ENCODE measurements at places on chromosomes 5 and 9.

- DNase-seq: no peak
Measured at GRCh38 chr9:127967151-127967809, 13.5 kb downstream of the EEIG1 start.

DNA sequence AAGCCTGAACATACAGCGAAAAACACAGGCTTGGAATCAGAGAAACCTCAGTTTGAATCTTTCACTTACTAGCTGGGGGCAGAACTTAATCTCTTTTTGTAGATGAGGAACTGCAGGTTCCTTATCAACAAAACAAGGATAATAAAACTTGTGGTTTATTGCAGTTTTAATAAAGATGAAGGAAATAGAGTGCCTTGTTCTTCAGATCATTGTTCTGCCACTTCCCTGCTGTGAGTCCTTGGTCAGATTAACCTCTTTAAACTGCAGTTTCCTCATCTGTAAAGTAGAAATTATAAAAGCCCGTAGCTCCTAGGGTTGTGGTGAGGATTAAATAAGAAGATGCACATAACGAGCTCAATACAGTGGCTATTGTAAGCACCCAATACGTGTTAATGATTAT, 57.4 kb downstream of the FEM1C start:
- DNase-seq: no peak

DNA sequence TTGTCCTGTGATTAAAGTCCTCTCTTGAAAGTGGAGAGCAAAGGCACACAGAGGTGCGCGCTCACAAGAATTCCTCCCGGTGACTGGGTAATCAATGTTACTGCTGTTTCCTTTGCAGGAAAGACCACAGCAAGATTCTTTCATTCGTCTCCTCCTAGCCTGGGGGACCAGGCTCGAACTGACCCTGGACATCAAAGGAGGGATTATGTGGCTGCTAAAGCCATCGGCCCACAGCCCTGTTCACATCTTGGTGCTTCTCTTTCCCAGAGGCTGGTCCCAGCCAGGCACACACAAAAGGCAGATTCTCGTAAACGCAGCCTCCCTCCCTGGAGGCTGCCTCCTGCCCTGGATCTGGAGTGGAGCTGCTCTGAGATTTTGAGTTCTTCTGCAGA, 230.9 kb downstream of the FANCC start:
- DNase-seq: no peak

DNA sequence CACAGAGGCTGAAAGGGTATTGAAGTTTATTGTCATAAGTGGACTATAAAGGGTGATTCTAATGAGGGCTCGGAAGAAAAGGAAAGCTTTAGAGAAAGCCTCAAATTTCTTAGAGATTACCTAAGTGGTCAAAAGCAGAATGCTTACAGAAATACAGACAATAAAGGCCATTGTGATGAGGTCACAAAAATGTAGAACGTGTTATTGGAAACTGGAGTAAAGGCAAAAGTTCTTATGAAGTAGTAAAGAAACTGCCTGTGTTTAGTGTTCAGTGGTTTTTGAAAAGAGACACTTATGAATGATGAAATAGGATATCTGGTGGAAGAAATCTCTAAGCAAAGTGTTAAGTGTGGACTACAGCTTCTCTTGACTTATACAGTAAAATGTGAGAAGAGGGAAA, 726.9 kb downstream of the DNAH5 start:
- DNase-seq: no peak

DNA sequence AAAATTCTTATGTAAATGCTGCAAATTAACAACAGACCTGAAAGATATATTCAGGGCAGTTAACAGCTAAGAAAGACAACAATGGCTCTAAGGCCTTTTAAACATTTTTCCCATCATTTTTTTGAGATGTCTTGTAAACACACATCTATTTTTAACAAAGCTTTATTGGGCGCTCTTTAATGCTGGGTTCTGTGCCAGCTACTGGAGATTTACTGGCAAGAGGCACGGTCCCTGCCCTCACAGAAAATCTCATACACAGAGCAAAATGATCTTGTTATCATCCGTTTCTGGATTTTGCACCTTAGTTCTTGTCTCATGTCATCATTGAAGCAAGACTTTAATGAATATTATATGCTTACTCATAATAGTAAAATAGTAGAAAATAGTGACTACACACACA, 1022.3 kb upstream of the WWC1 start:
- no peak for DNase-seq

- no peak for DNase-seq
Measured at GRCh38 chr5:178531786-178532185, 58.4 kb downstream of the COL23A1 start.

DNA sequence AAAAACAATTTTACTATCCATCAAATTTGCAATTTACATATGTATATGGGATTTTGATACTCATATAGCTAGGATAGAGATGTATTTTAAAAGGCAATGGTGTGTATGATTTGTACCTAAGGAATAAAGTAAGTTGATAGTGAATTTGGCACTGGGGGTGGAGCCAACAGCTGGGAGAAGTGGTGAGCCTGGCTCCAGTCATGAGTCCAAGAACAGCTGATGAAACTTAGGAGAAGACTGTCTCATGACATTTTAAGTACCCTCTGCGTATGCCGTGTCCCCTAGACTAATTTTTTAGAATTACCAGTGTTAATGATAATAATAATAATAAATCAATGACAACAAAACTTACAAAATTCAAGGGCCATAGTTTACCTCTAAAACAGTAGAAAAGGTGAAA, 181.4 kb downstream of the ADCY2 start:
- no peak for DNase-seq

- DNase-seq: no peak
Measured at GRCh38 chr5:154970759-154971158, 29.9 kb downstream of the MRPL22 start.

- no peak for DNase-seq
Measured at GRCh38 chr5:91848453-91848852, 465.3 kb upstream of the ARRDC3 start.

DNA sequence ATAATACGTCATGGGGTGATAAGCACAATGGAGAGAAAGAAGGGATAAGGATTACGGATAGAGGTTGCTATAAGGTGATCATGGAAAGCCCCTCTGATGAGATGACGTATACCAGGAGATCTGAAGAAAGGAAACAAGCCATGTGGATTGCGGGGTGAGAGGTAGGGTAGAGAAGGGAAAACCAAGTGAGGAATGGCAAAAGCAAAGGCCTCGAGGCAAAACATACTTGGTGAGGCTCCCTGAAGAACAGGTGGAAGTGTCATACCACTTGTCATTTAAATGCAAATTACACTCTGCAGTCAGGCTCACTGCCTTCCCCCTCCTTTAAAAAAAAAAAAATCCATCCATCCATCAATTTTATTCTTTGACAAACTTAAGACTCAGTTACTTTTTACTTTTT, 420.8 kb downstream of the RAB3C start:
- DNase-seq: no peak

DNA sequence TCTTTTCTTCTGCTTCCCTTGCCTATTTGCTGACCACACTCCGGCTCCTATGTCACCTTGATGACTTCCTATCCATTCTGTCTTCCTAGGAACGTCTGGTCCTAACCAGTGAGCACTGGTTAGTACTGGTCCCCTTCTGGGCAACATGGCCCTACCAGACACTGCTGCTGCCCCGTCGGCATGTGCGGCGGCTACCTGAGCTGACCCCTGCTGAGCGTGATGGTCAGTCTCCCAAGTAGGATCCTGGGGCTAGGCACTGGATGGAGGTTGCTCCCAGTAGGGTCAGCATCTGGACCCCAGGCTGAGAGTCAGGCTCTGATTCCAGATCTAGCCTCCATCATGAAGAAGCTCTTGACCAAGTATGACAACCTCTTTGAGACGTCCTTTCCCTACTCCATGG, 2.2 kb downstream of the GALT start:
- no peak for DNase-seq

DNA sequence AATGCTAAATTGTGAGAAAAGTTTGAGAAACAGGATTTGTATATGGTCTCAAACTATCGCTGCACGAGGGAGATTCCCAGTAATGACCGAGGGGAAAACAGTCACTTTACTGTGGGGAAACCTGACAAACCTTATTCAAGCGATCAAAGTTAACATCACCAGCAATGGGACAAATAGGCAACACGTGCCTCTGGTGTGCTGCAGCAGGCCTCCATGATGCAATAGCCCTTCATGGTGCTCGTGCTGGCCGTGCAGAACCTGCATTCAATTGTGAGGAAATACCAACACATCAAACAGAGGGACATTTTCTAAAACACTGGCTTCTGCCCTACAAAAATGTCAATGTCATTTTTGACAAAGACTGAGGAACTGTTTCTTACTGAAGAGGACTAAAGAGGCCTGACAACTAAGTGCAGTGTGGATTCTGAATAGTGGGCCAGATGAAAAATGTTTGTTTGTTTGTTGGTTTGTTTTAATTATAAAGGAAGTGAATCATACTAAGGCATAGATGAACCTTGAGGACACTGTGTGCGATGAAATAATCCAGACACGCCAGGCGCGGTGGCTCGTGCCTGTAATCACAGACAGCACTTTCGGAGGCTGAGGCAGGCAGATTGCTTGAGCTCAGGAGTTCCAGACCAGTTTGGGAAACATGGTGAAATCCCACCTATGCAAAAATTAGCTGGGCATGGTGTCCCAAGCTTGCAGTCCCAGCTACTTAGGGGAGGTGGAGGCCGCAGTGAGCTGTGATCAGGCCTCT, 17.6 kb upstream of the MARCHF6 start:
- no peak for DNase-seq

DNA sequence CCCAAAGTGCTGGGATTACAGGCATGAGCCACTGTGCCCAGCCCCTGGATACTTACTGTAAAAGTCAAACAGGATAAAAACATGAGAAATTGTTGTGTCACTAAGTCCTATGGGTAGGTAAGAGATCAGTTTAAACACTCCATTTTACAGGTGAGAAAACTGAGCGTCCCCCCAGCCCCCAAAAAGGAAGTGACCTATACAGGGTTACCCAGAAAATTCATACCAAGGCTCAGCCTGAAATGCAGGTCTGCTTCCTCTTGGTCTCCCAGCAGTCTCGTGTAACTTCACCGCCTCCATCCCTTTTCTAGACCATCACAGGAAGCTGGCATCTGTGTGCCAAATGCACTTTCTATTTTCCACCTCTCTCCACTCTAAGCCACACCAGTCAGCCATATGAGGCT, 57.2 kb downstream of the TMOD1 start:
- no peak for DNase-seq

Measured in stimulated activated CD8-positive, alpha-beta memory T cell treated with anti-CD3 and anti-CD28 coated beads, Interleukin-15, amount 100 ng/mL, for 48 hours (primary cell).